Activated B cell treated with CpG ODN at 0.5 μM for 24 hours (primary cell): ENCODE measurements at places on chromosomes 12 and 14.
A peak's percentile ranks its signal among the peaks of the same experiment; 100 is the strongest.

DNA sequence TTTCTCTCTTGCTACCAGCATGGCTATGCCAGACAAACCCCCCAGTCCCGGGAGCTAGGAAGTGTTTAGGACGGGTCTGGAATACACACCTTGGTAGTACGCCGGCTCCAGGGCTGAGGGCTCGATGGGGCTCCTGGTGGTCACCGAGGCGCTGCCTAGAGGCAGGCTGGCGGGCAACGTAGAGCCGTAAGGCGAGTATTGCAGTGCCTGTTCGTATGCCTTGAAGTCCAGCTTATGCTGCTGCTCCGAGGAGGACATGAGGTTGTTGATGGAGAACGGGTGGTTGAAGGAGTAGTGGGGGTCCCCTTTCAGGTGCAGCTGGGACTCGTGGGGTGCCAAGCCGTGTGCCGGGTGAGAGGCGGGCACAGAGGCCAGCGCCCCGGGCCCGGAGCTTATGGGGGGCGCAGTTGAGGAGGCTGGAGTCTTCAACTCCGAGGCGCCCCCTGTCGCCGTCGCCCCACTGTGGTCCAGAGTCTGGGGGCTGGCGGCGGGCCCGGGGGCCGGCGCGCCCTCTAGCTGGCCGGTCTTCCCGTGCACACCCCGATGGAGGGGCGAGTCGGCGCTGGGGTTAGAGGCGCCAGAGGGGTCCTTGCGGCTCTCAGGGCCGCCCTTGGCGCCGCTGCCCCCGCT, 3.6 kb downstream of the FOXA1 start:
- DNase-seq: no peak

- DNase-seq: no peak
These were observed 12.5 kb downstream of the HSD17B6 start for GRCh38 chr12:56775638-56776037.

DNA sequence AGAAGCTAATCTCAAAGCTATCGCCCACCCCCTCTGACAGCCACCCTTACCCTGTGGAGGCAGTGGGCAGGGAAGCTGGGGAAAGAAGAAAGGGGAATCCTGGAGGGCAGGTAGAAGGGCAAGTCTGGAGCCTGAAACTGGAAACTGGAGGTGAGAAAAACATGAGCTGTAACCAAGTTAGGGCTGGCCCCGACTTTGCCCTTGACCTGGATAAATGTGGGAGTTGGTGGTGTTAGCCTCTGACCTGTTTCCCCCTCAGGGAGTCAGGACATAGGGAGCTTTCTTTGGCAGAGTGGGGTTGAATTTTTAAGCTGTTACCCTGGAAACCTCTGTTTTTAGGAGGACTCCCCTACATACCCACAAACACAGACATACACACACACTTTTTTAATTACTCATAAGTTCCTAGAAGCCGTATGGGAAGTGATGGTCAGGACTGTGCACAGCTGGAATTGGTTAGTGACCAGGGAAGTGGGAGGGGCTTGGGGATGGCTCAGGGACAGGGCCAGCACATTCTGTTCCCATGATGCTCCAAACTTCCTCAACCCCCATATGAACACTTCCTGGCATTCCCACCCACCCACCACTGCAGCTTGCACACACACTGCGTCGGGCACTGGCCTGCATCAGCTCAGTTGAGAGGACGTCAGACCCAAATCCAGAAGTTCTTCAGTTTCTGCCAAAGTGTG, 5.0 kb upstream of the MMP19 start:
- no peak for DNase-seq

GRCh38 chr14:53432378-53432802, 279.3 kb upstream of the DDHD1 start:
- no peak for DNase-seq

DNA sequence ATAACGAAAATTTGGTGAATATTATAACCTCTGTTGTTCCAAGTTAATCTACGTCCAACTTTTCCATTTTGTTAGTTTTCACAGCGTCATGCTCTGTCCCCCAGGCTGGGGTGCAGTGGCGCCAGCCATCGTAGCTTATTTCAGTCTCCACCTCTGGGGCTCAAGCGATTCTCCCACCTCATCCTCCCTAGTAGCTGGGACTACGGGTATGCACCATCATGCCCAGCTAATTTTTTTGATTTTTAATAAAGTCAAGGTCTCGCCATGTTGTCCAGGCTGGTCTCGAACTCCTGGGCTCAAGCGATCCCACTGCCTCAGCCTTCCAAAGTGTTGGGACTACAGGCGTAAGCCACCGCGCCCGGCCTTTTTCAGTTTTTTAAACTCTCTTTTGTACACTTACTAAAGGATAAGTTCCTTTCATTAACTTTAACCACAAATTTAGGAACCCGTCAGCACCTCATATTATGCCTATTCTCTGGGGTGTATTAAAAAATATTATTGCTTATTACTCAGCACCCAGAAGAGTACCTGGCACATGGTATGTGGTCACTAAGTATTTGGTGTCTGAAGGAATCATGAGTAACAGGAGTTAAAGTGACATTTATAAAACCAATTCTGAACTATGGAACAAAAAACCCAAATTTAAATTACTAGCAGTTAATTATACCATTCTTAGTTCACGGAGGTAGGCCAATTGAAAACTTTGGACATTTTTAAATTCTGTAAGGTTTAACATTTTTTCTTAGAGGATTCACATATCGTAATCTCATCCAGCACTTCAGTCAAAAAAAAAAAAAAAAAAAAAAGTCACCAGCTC, 925 bp upstream of the MIPOL1 start:
- no peak for DNase-seq

DNA sequence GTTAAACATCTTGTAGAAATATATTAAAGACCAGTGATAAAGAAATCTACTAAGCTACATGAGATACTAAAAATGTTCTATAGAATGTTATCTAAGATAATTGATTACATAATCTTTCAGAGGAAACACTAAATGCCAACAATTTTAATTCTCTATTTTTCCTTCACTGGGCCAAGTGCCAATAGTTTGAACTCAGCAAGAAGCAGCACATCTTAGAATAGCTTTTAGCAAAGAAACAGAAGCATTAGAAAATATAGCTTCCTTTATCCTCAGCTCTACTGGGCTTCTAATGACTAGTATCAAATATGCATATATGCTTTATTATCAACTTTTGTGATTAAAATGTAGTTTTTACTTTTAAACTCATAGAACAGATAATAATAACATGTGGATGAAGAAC, 461.4 kb upstream of the USP15 start:
- no peak for DNase-seq

- no peak for DNase-seq
These were observed 35.6 kb downstream of the ANO4 start for GRCh38 chr12:100830003-100830795.

DNA sequence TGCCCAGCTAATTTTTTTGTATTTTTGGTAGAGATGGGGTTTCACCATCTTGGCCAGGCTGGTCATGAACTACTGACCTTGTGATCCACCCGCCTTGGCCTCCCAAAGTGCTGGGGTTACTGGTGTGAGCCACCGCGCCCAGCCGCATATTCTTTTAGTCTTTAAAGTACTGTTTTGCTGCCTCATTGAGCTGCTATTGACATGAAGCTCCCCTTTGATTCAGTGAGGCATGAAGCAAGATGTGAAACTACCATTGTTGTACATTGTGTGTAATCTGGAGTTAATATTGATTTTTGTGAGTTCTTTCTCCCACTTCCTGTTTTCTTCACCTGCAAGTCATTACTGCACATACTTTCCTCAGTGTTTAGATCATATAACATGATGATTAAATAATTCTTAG, 80.8 kb downstream of the MNAT1 start:
- DNase-seq: no peak

GRCh38 chr12:101372431-101372830, 35.1 kb downstream of the ARL1 start:
- DNase-seq: no peak

DNA sequence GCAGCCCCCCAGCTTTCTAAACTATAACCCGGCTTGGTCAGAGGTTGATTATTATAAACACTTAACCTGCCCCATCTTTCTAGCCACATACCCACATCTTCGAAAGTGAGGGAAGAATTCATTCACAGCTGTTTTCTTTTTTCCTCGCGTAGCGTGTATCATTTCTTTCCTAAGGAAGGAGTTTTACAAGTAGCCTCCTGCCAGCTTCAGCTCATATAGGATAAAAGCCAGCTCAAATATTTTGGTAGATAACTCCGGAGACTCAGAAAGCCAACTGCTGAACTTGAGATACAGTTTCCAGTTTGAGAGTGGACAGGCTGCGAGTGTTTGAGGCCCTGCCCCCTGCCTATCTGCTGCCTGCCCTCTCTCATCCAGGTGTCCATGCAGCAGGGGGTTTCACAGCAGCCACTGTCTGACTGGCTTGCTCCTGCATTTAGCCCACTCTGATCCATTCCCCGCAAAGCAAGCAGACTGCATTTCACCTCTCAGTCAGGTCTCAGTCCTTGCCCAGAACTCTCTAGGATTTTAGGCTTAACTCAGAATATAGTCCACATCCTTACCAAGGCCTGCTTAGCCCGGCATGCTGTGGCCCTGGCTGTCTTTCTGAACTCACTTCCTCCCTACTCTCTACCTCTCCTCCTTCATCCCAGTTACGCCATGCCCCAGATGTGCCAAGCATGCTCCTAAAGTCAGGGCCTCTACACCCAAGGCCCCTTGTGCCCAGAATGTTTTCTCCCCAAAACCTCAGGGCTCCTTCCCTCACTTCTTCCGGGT, 46.9 kb downstream of the EVL start:
- DNase-seq: no peak

- peak; percentile 76 for DNase-seq
These were observed 1030.4 kb downstream of the TMEM121 start for GRCh38 chr14:106556665-106557289.

GRCh38 chr12:116161588-116161987, 115.9 kb downstream of the MED13L start:
- no peak for DNase-seq

DNA sequence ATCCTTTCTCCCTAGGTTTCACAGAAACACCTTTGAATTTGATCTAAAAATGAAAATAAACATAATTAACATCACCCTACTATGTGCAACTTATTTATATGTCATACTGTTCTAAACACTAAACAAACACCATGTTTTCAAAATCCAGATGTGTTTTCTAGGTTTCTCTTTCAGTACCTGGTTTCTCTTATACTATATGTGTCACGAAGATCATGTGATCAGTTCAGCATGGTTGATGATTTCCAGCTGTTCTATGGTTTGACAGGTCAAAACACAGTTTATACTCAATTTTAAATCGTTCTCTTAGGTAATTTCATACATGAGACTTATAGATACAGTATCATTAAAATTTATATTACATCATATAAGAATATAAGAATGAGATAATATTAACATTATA, 373.1 kb downstream of the SOX5 start:
- DNase-seq: no peak

DNA sequence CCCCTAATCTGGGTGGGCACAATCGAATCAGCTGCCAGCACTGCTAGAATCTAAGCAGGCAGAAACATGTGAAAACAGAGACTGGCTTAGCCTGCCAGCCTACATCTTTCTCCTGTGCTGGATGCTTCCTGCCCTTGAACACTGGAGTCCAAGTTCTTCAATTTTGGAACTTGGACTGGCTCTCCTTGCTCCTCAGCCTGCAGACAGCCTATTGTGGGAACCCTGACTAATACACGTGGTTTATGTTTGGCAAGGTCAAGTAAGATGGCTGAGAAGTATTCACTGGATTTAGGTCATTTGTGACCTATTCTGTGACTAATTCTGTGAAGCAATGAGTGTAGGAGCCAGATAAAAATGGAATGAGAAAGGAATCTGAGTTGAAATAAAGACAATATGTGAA, 11.0 kb downstream of the GPR135 start:
- no peak for DNase-seq
